ENCODE measurements at places on chromosomes 1 and 21. TPM values are rescaled to one million over a fixed set of nuclear protein-coding genes. Genes with fewer than 3 reads are reported as not detected.

The NAV1 gene
- 2.3 TPM for total RNA-seq

The KRTAP10-10 gene
- not detected for total RNA-seq

The AUNIP gene
- total RNA-seq: 6.6 TPM

The PRXL2B gene
- total RNA-seq: 23.5 TPM

The OR2L2 gene
- 0.11 TPM for total RNA-seq

The CELA3A gene
- total RNA-seq: not detected

The CGN gene
- 0.09 TPM for total RNA-seq
